K562 (cell line): ENCODE measurements at places on chromosomes 13 and 19. TPM values are rescaled to one million over a fixed set of nuclear protein-coding genes. Genes with fewer than 3 reads are reported as not detected.

The CFAP97D2 gene
- not detected in 2 replicates for total RNA-seq

The SLC7A9 gene
- not detected in 2 replicates for total RNA-seq

The ZNF878 gene
- 0.78 and 1.2 TPM in 2 replicates for total RNA-seq

The PSG2 gene
- total RNA-seq: not detected in 2 replicates

The ZNF419 gene
- 1.5 TPM in 2 replicates for total RNA-seq

The ETFB gene
- 130 and 142 TPM in 2 replicates for total RNA-seq

The GSX1 gene
- total RNA-seq: not detected in 2 replicates

The LCP1 gene
- total RNA-seq: 157 and 163 TPM in 2 replicates

The ZNF71 gene
- 0.13 and 0.16 TPM in 2 replicates for total RNA-seq

The CEACAM3 gene
- total RNA-seq: not detected in 2 replicates

The KBTBD7 gene
- 4.4 and 4.5 TPM in 2 replicates for total RNA-seq

The INSR gene
- total RNA-seq: 0.69 and 0.94 TPM in 2 replicates

The SPINT2 gene
- 1.9 and 2.1 TPM in 2 replicates for total RNA-seq

The MYPOP gene
- 7.4 and 7.6 TPM in 2 replicates for total RNA-seq

The ATXN8OS gene
- total RNA-seq: not detected in 2 replicates

The LILRB5 gene
- not detected in 2 replicates for total RNA-seq

The GGN gene
- 0.25 and 0.33 TPM in 2 replicates for total RNA-seq

The ZBTB32 gene
- 0.20 TPM in 1 of 2 replicates, not detected in the other for total RNA-seq
